ENCODE measurements at places on chromosomes 3 and 15.

GRCh38 chr15:88707771-88708654 is 69.2 kb downstream of the ISG20 start:
- no peak for DNase-seq

GRCh38 chr15:75455424-75455981 is 4.0 kb upstream of the SIN3A start:
- peak; percentile 62 for DNase-seq

DNA sequence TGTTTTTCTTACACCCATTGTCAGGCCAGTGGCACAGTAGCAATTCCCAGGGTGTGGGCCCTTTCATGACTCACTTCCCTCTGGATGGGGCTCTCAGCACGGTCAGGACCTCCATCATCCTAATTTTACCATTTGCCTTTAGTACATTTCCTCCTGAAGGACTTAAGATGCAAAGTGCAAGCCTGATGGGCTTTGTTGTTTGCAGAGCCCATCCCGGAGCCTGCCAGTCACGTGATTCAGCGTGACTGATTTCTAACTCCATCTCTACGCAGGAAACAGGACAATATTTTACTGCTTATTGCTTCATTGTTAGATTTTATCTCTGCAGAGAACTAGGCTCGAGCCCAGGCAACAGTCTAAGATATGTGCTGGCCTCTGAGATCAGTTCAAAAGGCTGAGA is 223.7 kb downstream of the PDZRN3 start:
- DNase-seq, result no peak

GRCh38 chr15:38699633-38700230 is 135.1 kb upstream of the RASGRP1 start:
- peak; percentile 77 for DNase-seq

DNA sequence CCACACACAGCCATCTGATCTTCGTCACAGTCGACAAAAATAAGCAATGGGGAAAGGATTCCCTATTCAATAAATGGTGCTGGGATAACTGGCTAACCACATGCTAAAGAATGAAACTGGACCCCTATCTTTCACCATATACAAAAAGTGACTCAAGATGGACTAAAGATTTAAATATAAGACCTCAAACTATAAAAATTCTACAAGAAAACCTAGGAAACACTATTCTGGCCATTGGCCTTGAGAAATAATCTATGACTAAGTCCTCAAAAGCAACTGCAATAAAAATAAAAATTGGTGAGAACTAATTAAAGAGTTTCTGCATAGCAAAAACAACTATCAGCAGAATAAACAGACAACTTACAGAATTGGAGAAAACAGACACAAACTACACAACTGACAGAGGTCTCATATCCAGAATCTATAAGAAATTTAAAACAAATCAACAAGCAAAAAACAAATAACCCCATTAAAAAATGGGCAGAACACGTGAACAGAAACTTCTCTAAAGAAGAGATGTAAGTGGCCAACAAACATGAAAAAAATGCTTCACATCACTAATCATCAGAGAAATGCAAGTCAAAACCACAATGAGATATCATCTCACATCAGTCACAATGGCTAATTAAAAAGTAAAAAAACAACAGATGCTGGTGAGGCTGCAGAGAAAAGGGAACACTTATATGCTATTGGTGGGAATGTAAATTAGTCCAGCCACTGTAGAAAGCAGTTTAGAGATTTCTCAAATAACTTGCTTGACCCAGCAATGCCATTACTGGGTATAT is 104.0 kb downstream of the NR1I2 start:
- DNase-seq, result no peak

GRCh38 chr3:105608623-105609022 is 241.9 kb downstream of the ALCAM start:
- no peak for DNase-seq

DNA sequence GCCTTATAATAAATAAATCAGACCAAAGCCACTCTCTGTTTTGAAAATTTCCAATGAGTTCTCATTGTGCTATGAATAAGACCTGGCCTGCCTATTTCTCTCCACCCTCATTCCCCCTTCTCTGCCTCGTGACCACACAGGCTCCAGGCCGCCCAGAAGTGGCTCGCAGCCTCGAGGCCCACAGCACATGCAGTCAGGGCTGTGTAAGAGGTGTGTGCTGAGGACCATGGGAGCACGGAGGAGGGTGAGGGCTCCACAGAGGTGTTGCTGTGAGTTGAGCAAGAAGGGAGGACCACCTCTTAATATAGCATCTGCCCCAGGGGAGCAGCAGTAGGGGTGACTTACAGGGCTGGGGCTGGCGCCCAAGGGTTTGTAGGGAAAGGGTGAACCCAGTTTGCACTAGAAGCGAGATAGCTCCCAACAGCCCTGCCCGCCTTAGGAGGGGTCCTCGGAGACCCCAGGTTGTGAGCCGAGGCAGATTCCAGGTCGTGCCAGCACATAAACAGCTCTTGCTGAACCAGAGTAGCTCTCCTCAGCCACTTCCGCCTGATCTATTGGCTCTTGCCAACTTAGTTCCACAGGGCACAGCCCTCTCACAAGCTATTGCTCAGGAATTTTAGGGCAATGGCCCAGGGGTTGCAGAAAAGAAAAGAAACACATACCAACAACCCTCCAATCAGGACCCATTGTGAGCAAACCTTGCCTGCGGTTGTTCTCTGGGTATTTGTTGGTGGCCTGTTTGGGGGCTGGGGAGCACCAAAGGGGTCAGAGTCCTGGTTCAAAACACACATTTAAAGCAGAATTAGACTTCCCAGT is 117.7 kb downstream of the MYLK start:
- DNase-seq, result no peak

DNA sequence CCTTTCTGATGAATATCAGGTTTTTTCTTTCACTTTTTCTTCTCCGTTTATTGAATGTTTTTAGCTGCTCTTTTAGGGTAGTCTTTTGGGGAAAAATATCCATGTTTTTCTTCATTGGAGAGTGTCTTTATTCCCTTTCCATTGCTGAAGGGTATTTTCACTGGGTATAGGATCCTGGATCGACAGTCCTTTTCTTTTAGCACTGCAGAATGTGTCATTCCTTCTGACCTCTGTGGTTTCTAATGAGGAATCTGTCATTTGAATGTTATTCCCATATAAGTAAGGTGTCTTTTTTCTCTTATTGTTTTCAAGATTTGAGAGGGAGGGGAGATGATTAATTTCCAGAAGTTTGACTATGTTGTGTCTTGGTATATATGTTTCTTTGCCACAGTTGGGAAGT is 96.8 kb downstream of the BBX start:
- DNase-seq, result no peak

GRCh38 chr3:129432036-129432435 is 3.6 kb upstream of the EFCAB12 start:
- DNase-seq, result no peak

GRCh38 chr15:73865904-73866303 is 7.5 kb upstream of the TBC1D21 start:
- no peak for DNase-seq

DNA sequence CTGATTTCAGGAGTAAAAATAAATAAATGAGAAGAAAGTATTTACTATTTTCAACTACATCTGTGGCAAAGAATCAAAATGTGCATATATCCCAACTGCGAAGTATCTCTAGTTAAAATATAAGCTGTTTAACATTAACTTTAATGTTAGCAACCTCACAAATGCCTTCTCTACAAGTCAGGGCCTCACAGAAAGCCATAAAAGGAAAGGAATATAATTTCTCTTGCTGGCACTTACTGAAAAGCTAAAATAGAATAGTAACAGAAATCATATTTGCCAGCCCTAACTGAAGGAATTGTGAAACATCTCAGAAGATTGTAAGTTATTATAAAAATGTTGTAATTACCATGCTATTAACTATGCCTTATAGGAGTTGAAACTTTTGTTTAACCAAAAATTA is 65.1 kb upstream of the MBNL1 start:
- DNase-seq, result no peak

- DNase-seq, result no peak
Measured at GRCh38 chr15:96047255-96047931, 283.1 kb upstream of the NR2F2 start.

DNA sequence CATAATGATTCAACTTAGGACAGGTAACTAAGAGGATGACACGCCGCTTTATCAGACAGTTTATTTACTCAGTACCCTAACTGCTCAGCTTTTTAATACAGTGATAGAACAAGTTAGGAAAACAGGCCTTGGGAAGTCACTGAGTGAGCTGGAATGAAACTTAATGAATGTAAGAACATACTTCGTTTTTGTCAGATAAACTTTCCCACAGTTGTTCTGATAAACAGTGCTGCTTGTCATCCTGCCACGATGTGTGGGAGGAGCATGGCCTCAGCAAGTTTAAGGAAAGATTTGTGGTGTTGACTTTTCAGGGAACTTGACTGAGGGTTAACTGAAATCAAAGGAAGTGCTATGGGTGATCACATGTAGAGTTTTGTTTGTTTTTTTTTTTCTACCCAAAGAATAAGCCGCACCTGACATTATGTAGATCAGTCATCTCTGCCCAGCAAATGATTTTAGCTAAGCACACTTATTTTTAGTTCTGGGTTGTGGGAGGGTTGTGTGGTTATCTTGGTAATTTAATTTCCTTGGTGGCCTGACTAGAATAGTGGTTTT is 5.6 kb upstream of the P2RY14 start:
- DNase-seq, result no peak
